GOT3 (cell line): ENCODE measurements at places on chromosomes 5 and 9.

DNA sequence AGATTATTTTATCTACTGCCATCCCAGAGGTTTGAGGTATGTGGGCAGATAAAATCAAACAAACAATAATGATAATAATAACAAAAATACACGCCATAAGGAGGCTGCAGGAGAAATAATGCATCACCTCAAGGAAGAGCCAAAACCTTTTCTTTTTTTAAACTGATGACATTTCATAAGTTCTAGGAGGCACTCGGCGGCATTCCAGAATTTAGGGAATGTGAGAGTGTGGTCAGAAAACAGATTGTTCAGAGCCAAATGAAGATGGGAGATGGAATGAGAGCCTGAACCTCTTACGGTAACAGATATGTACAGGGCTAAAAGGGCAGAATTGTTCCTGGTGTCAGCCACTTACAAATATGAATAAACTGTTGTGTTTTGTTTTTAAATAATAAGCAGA, 615.0 kb upstream of the CHD1 start:
- no peak for DNase-seq

DNA sequence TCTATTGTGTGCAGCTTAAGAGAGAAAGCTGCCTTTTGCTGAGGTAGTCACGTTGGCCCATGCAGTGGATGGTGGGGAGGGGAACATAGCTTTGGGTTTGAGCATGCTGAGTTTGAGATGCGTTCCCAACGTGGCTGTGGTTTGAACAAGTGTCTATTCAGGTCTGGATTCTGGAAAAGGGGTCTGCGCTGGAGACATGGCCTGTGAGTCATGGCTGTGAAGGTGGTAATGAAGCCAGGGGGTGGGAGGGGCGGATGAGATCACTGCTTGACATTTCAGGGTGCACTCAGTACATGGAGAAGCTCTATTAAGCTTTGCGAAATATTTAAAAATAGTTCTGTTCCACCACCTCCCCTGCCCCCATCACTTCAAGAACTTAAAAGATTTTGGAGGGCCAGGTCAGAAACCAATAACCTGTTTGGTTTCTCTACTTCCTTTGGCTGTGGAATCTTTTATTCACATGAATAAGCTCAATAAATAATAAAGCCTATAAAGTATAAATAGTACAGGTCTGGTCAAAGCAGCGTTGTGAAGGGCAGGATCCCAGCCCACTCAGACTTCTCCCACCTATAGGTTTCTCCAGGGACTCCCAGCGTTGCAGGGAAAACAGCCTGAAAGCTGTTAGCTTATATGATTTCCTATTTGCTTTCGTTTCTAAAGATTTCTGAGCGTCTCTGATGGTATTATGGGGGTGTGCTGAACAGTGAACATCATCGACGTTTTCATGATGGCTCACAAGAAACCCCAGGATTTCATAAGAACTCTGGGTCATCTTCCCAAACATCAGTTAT, 189.9 kb downstream of the NSG2 start:
- no peak for DNase-seq

DNA sequence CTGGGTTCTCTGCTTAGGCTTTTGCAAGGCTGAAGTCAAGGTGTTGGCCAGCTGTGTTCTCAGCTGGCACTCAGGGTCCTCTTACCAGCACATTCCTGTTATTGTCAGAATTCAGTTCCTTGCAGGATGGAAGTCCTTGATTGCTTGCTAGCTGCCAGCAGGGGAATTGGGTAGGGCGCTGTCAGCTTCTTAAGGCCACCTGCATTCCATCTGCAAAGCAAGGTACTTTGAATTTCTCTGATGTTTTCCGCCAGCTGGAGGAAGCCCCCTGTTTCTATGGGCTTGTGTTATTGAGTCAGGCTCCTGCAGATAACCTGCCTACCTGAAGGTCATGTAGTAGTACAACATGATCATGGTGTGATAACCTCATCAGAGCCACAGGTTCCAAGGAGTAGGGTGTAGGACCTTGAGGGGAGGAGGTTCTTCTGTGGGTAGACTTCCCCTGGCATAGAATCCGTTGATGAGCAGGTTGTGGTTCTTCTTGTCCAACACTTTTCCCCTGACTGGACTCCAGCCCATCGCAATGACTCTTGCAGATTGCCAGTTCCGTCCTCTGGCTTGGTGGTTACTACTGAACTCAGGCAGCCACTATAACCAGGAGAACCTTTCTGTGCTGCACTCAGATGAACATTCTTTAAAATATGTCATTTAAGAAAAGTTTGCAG, 6.8 kb downstream of the TENT4A start:
- DNase-seq, result no peak

- no peak for DNase-seq
Measured at GRCh38 chr5:149326611-149327010, 18.7 kb upstream of the GRPEL2 start.
